Stimulated activated CD4-positive, alpha-beta T cell treated with anti-CD3 and anti-CD28 coated beads, Interleukin-4, amount 100 ng/mL, for 48 hours (primary cell): ENCODE measurements at places on chromosomes 5 and 9.
A peak's percentile ranks its signal among the peaks of the same experiment; 100 is the strongest.

- peak; percentile 11 for DNase-seq
Measured at GRCh38 chr9:33676746-33677505, 118.4 kb upstream of the PRSS3 start.

GRCh38 chr9:6827439-6828145 lies 69.8 kb downstream of the KDM4C start:
- DNase-seq, result peak; percentile 7

GRCh38 chr9:110240198-110240597 lies 16.1 kb downstream of the TXN start:
- DNase-seq, result no peak

DNA sequence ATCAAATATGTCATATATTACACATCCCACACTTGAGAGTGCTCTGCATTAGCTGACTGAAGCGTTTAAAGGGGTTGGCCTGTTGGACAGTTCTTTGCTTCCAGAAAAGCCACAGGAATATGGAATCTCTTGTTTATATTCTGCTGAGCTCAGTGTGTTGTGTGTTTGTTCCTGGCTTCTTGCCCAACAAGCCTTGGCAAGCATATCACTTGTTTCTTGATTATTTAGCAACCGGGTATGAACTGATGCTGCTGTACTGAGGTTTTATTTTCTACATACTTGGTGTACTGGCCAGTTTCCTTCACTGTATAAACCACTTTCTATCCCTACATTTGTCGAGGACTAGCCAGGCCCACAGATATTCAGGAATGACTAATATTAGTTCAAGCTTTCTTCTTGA lies 378.9 kb downstream of the KCTD16 start:
- DNase-seq, result no peak

GRCh38 chr9:137298401-137299202 lies 3.5 kb downstream of the NRARP start:
- no peak for DNase-seq
